ENCODE measurements at places on chromosomes 2 and 18. TPM values are rescaled to one million over a fixed set of nuclear protein-coding genes. Genes with fewer than 3 reads are reported as not detected.

Gene TMEM163
- polyA plus RNA-seq, result 2.3 TPM

Gene GCG
- polyA plus RNA-seq, result not detected

DNA sequence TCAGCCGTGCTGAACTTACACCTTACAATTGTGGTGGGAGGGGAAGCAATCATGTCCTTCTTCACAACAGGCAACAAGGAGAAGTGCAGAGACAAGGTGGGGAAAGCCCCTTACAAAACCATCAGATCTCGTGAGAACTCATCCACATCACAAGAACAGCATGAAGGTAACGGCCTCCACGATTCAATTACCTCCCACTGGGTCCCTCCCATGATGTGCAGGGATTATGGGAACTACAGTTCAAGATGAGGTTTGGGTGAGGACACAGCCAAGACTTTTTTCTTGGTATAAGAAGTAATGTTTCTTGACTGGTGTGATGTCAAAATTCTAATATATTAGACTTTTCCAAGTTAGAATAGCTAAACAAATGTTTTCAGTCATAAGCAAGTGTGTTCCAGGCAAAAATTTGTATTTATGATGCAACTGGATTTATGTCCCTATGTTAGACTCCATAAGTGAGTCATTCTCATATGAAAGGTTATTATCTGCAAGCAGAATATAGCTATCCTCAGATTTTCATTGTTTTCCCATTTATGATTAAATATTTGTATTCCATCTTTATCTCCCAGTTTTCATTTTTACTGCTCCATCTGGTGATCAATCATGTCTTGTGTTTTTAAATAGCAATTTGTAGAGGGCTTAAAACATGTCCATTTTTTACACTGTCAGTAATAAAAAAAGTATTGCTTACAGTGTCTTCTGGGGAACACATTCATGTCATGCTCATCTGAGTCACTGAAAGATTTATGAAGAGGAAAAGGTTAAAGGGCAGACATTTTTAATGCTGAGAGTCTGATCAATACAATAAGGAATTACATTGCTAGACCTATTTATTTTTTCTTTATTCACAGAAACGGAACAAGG is 995.2 kb upstream of the CDH2 start:
- DNase-seq, result no peak

- DNase-seq, result no peak
Measured at GRCh38 chr18:70028734-70029133, 81.1 kb upstream of the CD226 start.

DNA sequence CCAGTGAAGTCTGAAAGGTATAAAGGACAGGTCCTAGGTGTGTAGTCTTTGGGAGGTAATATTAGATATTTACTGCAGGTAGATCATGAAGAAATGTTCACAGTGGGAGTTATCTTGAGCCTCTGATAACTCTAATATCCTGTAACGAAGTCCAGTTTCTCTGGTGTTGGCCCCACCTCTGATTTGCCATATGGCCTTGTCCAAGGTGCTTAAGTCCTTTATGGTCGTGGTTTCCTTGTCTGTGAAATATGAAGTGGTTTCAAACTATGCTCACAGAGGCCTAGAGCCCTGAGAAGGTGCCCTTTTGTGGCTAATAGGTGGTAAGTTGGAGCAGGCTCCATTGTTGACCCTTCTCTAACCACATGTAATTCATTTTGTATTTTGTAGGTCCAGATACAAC is 190.7 kb downstream of the ICOS start:
- DNase-seq, result no peak
